Naive thymus-derived CD4-positive, alpha-beta T cell (primary cell): ENCODE measurements at places on chromosomes 5 and 9. TPM values are rescaled to one million over a fixed set of nuclear protein-coding genes. Genes with fewer than 3 reads are reported as not detected.

GRCh38 chr5:32504989-32505596 is 60.6 kb upstream of the ZFR start:
- DNase-seq = peak; percentile 7

- no peak for DNase-seq
Measured at GRCh38 chr5:16486711-16487111, 21.1 kb upstream of the ZNF622 start.

SLC45A2 gene
- total RNA-seq = not detected

GRCh38 chr5:43400082-43400481 is 12.1 kb downstream of the CCL28 start:
- DNase-seq = no peak

GRCh38 chr5:117131048-117131679 is 556.5 kb upstream of the SEMA6A start:
- DNase-seq = no peak

- no peak for DNase-seq
Measured at GRCh38 chr9:127810378-127811187, 7.9 kb downstream of the FPGS start.

- peak; percentile 46 for DNase-seq
Measured at GRCh38 chr9:127915801-127916719, 781 bp downstream of the ST6GALNAC4 start.

DNA sequence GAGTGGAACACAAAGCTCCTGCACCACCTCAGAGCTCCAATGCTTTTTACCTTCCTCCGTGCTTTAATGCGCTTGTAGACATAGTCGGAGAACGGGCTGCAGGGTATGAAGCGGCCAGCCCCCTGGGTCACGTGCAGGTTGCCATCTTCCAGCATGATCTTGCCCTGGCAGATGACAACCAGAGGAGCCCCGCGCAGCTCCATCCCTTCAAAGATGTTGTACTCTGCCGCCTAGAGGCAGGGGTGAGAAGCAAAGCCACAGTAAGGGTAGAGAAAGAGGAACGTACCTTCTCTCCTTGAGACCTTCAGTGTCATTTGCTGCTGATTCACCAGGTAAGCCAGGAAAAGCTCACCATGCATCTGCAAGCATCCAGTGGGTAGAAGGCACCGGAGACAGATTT is 112.3 kb downstream of the DPYSL3 start:
- DNase-seq = no peak

DNA sequence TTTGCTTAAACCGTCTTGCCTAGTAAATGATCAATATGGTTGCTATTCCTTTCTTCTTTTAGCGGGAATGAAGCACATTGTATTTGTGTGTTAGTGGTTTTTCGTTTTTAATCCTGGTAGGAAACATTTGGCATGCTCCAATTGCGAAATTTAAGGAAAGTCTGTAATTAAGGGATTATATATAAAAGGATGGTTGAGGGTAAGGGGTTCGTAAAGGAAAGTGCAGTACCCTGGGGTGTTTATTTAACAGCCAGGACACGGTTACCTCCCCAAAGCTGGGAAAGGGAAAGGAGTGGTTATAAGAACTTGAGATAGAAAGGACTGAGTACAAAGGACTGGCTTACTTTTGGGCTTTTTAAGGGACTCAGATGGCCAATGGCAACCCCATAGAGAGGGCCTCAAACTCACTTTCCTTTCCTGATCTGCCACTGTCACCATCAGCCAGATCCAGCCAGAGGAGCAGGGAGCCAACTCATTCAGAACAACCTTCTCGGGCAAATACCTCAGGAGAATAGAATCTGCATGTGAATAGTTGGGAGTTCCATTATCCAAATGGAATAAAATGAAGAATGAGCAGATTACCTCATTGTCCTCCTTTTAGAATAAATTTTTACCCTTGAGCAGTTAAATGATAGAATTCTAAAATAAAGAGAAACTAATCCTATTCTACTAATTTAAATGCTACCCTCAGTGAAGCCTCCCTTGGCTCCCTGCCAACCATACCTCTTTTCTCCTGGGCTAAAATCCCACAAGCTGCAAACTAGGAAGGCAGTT is 117.7 kb downstream of the SNCAIP start:
- DNase-seq = no peak

GRCh38 chr5:179258001-179258921 is 87.0 kb downstream of the ADAMTS2 start:
- DNase-seq = no peak

SPATA31A5 gene
- total RNA-seq = not detected

GNG10 gene
- 5.3 TPM for total RNA-seq

GRCh38 chr9:93156475-93157008 is 22.5 kb upstream of the NINJ1 start:
- DNase-seq = no peak

LARP1 gene
- total RNA-seq = 127 TPM

DNA sequence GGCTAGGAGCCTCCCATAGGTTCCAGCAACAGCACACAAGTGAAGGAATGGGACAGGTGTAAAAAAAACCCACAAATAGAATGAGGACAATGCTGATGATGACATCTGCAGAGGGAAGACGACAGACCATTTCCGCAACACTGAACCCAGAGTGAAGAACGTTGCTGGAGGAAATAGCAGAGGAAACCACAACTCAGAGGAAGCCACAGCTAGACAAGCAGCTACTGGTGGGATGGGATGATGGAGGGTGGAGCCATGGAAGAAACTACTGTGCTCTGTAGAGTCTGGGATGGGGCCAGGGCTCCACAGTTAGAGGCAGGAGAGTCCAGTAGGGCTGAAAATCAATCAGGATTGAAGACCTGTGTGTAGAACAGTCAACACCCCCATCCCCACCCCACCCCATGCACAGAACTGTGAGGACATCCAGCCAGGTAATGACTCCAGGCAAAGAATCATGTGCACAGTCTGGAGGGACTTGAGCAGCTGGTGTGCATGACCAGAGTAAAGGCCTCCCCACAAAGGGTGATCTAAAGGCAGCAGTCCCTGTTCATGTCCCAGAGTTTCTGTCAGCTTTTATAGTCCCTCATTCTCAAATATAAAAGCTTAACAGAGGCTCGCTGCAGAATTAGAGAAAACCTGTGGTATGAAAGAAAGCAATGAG is 65.2 kb upstream of the SPIN1 start:
- DNase-seq = peak; percentile 80

KCNV2 gene
- not detected for total RNA-seq

GRCh38 chr5:124560370-124560769 is 186.1 kb downstream of the ZNF608 start:
- no peak for DNase-seq

JAKMIP2 gene
- 0.24 TPM for total RNA-seq

DNA sequence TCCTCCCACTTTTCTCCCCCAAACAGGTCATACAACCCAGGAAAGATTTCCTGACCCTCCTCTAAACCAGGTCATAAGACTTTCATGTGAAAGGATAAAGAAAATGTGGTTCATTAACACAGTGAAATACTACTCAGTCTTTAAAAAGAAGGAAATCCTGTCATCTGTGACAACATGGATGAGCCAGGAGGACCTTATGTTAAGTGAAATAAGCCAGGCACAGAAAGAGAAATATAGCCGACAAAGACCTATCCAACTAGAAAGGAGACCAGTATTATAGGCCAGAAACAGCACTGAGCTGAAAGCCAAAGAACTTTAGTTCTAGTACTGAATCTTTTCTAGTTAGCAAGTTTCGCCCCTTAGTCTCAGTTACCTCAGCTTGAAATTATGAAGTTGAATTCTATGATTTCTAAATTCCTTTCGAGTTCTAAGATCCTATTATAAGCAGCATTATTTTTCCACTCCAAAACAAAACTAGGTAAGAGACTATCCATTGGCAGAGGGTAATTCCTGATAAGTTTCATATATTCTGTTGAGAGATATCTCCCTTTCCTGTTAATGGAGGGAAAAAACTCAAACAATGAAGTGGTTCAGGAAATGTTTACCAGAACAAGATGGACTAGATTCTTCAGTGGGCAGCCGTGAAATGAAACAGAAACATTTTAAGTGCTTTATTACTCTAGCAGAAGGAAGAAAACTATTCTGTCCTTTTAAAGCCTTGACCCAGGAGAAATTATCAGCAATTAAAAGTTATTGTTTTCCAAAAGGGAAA is 42.5 kb downstream of the GNA14 start:
- DNase-seq = no peak

DNA sequence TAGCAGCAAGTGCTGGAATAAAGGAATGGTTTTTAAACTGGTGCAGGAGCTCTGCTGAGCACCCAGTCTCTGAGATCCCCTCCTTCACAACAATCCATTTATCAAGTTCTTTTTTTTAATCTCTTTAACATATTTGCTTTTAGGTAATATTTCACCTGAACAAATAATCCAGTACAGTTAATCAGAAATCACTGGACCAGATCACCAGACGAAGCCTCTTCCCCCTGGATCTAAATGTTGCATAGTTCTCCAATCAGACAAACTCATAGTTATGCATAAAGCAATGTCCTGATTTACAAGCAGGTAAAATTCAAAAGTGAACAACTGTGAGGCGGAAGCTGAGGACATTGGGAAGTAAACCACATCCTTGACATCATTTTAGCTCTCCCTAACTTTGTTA is 657.7 kb upstream of the RORB start:
- DNase-seq = no peak

DNA sequence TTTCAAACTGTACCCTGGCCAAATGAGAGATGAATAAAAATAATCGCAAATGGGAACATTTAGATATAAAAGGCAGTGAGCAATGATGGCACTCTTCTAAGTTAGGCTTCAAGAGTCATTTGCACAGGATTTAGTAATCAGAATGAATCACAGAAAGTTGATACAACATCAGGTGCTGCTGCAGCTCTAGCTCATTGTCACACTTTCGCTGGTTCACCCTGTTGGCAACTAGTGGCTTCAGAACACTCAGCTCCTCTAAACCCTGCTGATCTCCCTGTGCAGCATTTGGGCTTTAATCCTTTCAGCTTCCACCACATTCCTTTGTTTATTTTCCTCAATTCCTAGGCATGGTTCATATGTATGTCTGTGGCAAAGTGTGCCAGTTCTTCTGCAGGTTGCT is 2071.2 kb upstream of the CDH6 start:
- no peak for DNase-seq

DNA sequence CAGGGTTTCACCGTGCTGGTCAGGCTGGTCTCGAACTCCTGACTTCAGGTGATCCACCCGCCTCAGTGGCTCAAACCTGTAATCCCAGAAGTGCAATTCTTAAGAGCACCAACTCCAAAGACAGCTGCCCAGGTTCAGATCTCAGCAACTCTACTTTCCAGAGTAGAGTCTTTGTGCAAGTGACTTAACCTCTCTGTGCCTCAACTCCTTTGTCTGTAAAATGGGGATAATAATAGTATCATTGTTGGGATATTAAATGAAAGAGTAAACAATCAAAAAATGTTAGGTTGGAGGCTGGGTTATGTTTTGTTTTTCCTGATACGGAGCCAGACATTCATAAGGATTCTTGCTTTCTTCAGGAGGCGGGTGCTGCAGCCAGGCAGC is 45.0 kb downstream of the FOXI1 start:
- DNase-seq = no peak

OR1L8 gene
- total RNA-seq = not detected

DNA sequence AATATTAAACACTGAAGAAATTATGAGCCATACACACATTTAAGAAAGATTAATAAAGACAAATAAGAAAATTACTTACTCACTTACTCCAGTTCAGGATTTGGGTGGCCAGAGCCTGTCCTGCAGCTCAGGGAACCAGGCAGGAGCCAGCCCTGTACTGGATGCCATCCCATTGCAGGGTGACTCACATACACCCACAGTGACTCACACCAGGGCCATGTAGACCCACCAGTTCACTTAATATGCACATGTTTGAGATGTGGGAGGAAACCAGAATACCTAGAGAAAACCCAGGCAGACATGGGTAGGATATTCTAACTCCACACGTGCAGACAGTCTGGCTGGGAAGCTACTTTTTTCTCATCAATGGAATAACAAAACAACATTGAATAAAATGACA is 49.6 kb upstream of the ADRB2 start:
- DNase-seq = no peak

DNA sequence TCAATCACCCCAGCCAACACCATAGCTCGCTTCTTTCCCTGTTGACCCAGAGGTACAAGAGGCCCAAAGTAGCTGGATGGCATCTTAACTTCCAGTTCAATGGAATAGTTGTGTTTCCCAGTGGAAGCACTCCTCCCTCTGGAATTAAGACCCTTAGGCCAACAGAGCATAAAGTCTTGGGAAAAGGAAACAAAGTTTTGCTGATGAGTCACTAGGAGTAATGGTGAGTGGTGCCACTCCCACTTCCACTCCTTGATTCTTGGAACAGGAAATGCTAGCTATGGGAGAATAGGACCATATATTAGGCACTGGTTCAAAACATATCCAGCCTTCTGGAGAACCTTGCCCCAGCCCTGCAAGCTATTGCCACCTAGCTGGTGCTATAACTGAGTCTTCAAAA is 44.7 kb upstream of the LMX1B start:
- no peak for DNase-seq

SHROOM1 gene
- 1.0 TPM for total RNA-seq

BRINP1 gene
- not detected for total RNA-seq

GRCh38 chr9:76729116-76729515 is 35.1 kb upstream of the PCA3 start:
- no peak for DNase-seq

- no peak for DNase-seq
Measured at GRCh38 chr5:32625106-32625505, 39.7 kb downstream of the SUB1 start.

DNA sequence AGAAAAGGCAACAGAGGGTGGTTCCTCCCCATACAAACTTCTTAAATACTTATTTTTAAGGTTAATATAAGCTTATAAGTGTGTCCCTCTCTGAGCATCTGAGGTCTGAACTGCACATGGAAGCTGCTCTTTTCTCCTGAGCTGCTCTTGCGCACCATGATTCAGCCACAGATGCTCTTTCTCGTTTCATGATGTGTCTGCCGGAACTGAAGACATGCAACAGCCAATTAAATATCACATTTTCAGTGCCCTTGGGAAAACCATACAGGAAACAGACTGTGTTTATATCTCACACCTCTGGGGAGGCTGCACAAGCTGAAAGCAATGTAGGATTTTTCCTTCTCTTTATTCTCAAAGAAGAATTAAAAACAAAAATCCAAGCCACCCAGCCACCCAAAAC is 96.8 kb upstream of the NREP start:
- DNase-seq = no peak

PCDHGB4 gene
- total RNA-seq = 0.27 TPM

PTGDS gene
- total RNA-seq = 4.3 TPM

OGN gene
- total RNA-seq = 0.27 TPM in 1 of 2 replicates, not detected in the other

KCNN2 gene
- total RNA-seq = not detected

DNA sequence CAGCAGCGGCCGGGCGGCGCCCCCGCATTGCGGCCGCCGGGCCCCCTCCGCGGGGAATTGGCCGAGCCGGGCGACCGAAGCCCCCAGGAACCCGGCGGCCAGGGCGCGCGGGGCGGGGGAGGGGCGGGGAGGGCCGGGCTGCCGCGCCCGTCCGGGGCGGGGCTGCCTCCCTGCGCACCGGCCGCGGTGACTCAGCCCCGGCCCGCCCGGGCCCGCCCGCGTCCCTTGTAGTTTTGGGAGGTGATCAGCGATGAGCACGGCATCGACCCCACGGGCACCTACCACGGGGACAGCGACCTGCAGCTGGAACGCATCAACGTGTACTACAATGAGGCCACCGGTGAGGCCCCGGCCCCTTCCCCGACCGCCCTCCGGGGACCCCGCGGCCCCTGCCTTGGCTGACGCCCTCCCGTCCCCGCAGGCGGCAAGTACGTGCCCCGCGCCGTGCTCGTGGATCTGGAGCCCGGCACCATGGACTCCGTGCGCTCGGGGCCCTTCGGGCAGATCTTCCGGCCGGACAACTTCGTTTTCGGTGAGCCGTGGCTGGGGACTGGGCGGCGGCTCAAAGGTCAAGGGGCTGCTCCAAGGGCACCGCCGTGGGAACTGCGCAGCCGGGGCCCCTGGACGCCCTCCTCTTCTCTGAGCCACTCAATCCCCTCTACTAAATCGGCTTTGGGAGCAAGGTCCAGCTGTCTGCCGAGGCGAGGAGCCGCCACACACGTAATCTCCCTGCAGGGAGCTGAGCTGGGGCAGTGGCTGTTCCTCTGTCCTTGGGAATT is 592 bp downstream of the TUBB4B start:
- peak; percentile 63 for DNase-seq
